ENCODE measurements at places on chromosomes 6 and 20.

DNA sequence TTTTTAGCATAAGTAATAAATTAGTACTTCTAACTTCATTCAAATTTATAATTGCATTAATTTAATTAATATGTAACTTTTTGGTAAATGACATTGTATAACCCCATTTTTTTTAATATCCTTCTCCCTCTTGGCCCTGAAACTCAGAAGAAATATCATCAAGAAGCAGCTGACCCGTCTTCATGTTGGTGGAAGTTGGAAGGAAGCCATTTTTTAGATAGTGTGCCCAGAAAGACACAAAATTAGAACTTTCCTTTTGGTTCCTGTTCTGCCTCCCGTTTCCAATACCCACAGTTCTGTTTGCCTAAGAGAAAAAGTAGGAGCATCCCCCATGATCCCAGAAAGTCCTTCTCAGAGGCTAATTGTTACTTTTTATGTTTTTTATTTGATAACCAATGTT lies 65.5 kb downstream of the PLCB4 start:
- no peak for DNase-seq

DNA sequence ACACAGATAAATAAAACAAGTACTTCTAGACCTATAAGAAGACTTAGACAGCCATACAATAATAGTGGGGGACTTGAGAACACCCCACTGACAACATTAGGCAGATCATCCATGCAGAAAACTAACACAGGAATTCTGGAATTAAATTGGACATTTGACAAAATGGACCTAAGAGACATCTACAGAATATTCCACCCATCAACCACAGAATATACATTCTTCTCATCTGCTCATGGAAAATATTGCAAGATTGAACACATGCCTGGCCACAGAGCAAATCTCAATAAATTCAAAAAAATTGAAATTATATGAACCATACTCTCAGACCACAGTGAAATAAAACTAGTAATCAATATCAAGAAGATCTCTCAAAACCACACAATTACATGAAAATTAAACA lies 44.3 kb upstream of the KIAA1586 start:
- no peak for DNase-seq

GRCh38 chr20:40900666-40901215 lies 127.9 kb upstream of the TOP1 start:
- DNase-seq, result no peak

GRCh38 chr6:45105170-45105820 lies 222.8 kb upstream of the RUNX2 start:
- DNase-seq, result no peak

GRCh38 chr20:47723322-47723721 lies 62.0 kb downstream of the SULF2 start:
- DNase-seq, result no peak

DNA sequence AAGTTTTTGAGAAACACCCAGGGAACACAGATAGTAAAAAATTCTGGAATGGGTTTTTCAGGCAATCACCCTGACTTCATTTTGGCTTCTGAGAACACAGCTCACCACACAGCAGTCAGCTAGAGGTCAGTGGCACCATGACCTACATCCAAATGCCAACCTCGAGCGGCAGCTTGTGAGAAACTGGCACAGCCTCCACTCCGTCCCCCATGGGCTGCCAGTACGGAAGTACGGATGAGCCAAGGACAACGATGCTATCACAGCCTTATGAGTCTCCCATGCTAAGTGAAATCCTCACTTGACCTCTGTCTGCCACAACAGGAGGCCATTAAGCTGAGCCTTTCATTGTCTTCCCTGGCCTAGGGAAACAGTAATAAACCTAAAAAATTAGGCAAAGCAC lies 32.0 kb downstream of the KIF16B start:
- no peak for DNase-seq

GRCh38 chr6:17352302-17352701 lies 41.1 kb upstream of the CAP2 start:
- DNase-seq, result no peak

DNA sequence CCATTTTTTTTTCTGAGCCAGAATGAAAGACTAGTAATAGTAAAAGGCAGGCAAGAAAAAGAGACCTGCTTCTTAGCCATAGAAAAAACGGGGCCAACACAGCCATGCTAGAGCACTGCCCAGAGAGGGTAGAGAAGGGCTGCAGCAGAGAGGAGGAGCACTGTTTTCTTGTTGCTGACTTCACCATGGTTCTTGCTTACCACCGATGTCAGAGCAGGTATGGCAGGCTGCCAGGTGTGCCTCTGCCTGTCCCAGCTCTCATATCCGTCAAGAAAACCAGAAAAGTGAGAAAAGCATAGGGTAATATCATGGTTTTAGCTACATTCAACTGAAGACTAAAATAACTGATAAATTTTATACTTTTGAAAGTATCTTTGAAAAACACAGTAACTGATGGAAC lies 60.7 kb downstream of the DTNBP1 start:
- no peak for DNase-seq

- DNase-seq, result no peak
These were observed 110.0 kb downstream of the DHX35 start for GRCh38 chr20:39072132-39072531.

GRCh38 chr6:29955783-29956182 lies 13.5 kb downstream of the HLA-A start:
- no peak for DNase-seq

DNA sequence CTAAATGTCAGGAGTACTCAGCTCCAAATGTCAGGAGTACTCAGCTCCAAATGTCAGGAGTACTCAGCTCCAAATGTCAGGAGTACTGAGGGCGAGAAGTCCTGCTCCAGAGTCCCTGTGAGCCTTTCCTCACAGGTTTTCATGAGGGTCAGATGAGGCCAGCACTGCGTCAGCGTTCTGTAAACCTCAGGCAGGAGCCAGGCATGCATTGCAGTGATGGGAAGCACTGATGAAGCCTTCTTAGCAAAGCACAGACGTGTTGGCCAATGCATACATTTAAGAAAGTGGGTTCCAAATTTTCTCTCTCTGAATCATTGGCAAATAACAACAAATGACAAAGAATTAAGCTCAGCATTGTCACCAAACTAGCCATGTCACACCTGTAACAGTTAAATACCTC lies 254.9 kb downstream of the ZNF217 start:
- DNase-seq, result no peak

DNA sequence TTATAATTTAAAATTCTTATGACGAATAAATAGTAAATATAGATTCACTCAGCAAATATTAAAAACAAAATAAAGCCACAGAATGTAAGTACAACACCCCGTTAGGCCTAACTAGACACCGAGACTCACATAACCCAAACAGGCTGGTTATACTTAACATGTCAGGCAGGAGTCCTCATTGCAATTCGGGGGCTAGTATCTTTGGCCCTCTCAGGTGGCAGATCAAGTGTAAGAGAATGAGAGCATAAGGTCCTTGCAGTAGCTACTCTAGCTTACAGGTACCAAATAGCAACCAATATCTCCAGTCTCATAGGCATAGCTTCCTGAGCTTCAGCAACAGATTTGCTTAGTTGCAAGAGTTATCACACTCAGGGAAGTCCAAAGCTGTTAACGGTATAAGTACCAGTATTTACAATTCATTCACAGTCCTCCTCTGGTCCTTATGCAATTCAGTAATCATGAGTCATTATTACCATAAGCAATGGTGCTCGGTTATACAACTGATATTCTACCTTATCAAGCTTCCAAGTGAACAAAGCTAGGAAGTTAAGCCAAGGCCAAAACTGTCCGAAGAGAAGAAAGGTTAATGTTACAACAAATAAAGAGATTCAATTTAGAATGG lies 20.1 kb downstream of the REV3L start:
- DNase-seq, result no peak

DNA sequence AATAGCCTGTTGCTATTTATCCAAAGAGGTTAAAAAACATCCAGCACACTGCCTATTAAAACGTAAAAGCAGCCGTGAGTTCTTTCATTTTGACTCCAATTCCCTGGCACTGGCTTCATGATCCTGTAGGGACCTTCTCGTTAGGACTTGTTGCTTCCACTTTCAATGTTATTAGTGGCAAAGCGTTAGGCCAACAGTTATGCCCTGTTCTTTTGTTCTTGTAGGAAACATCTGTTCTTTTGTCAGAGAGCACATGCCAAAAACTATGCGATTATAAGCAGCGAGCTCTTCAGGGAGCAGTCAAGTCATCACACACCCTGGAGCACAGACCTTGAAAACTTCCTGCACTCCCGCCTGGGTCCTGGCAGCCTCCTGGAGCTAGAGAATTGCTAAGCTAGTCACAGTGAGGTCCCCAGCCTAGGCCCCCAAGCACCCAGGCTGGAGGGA lies 609.5 kb upstream of the ARID1B start:
- no peak for DNase-seq

- no peak for DNase-seq
These were observed 286.3 kb downstream of the BTBD9 start for GRCh38 chr6:38353310-38354036.

DNA sequence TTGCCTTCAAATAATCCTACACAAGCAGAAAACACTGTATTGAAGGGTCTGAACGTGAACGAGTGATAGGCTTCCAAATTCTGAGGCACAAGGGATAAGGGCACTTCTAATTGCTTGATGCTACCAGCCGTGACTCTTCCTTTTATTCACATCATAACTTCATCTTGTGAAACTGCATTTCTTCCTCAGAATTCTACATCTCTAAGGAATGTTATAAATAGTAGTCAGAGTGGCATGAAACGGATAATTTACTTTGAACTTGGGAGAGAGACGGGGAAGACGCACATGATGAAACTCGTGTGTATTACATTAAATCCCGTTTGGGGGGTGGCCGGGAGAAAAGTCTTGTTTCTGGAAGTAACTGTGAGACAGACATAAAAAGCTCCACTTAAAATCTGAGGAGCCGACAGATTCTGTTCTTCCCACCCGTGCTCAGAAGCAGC lies 754 bp downstream of the HDDC2 start:
- DNase-seq, result no peak

GRCh38 chr6:111550953-111551352 lies 54.7 kb downstream of the TRAF3IP2 start:
- no peak for DNase-seq

GRCh38 chr6:33739571-33739970 lies 7.1 kb downstream of the IP6K3 start:
- DNase-seq, result no peak

GRCh38 chr6:141406761-141407160 lies 726.0 kb upstream of the GJE1 start:
- no peak for DNase-seq

- no peak for DNase-seq
These were observed 558.2 kb upstream of the CITED2 start for GRCh38 chr6:139932671-139933070.

DNA sequence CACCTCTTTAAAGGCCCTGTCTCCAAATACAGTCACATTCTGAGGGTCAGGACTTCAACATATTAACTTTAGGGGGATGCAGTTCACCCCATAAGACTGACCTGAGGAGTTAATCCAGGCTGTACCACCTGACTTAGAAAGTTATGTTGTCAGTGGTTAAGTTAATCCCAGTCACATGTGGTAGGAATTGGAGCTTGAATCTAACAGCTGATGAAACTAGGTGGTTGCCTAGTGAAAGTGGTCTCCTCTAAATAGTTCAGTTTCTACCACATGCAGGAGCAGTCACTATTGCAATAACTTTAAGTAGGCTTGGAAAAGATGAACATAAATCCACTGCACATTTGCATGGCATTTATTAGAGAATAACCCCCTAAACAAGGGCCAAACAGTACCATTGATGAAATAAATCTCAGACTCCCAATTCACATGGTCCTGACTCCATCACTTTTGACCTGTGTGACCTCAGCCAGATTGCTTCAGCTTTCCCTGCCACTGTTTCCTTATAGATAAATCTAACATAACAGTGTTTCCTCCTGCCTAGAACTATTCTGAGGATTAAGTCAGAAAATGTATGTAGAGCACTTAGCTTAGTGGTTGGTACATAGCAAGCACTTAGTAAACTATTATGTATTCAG lies 20.1 kb downstream of the SAMD5 start:
- no peak for DNase-seq

DNA sequence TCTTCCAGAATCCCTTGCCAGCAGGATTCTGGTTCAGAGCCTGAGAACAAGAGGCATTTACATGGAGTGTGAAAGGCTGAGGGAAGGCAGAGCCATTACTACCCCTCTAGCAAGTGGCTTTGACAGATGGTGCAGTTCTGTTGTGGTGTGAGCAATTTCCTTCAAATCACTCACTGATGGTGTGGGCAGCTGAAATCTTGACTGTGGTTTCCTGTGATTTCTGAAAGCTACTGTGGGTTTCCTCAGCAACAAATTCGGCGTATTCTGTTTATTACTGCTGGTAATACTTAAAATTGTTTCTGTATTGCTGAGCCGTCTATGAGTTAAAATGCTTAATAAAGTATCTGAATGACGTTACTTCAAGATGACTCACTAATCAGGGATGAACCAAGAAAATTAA lies 181.5 kb upstream of the TCF21 start:
- no peak for DNase-seq

DNA sequence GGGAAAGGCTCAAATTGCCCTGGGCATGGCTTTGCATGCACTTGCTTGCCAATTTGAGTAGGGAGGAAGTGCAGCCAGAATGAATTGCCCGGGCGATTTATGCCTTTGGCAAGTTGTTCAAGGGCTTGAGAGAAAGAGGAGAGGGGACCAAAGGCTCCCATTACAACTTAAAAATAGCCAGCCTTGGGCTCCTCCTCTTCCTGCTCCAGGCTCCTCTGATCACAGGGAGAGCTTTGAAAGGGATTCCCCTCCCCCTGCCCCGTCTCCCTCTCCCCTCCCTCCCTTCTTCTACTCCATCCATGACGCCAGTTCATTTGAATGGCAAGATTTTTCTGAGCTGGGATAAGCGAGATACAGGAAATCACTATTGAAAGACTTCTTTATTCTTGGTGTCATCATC lies 304.9 kb upstream of the JAG1 start:
- no peak for DNase-seq

GRCh38 chr6:92201618-92202017 lies 1217.7 kb downstream of the EPHA7 start:
- no peak for DNase-seq

DNA sequence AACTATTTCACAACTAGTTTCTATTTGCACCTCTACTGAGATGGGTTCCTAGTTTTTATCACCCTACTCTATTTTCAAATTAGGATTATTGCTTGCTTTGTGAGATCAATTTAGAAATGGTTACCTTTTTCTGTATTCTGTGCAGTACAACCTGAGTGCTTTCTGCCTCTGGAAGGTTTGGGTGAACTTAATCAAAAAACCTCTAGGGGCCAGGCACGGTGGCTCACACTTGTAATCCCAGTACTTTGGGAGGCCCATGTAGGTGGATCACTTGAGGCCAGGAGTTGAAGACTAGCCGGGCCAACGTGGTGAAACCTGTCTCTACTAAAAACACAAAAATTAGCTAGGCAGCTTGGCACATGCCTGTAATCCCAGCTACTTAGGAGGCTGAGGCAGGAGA lies 63.3 kb downstream of the SCAF8 start:
- no peak for DNase-seq

- no peak for DNase-seq
These were observed 1.4 kb downstream of the METTL24 start for GRCh38 chr6:110356778-110357177.

DNA sequence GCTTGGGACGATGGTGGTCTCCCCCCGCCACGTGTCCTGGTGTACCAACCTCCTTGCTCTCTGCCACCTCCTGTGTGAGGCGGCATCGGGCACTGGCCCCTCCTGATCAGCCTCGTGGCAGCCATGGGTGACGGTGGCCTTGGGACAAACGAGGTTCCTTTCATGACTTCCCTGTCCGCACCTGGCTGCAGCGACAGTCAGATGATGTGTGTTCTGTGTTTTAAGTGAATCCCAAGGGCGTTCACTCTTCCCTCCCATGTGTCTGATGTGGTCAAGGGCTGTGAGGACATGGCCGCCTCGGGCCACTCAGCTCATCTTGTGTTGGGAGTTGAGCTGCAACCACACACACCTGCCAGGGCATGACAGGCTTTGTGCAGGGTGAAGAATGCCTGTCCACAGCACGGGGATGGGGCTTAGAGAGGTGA lies 30.4 kb upstream of the PCMTD2 start:
- no peak for DNase-seq
